ENCODE measurements at places on chromosomes 5 and 9. TPM values are rescaled to one million over a fixed set of nuclear protein-coding genes. Genes with fewer than 3 reads are reported as not detected.
A peak's percentile ranks its signal among the peaks of the same experiment; 100 is the strongest.

Gene TMEM174
- total RNA-seq, result not detected

DNA sequence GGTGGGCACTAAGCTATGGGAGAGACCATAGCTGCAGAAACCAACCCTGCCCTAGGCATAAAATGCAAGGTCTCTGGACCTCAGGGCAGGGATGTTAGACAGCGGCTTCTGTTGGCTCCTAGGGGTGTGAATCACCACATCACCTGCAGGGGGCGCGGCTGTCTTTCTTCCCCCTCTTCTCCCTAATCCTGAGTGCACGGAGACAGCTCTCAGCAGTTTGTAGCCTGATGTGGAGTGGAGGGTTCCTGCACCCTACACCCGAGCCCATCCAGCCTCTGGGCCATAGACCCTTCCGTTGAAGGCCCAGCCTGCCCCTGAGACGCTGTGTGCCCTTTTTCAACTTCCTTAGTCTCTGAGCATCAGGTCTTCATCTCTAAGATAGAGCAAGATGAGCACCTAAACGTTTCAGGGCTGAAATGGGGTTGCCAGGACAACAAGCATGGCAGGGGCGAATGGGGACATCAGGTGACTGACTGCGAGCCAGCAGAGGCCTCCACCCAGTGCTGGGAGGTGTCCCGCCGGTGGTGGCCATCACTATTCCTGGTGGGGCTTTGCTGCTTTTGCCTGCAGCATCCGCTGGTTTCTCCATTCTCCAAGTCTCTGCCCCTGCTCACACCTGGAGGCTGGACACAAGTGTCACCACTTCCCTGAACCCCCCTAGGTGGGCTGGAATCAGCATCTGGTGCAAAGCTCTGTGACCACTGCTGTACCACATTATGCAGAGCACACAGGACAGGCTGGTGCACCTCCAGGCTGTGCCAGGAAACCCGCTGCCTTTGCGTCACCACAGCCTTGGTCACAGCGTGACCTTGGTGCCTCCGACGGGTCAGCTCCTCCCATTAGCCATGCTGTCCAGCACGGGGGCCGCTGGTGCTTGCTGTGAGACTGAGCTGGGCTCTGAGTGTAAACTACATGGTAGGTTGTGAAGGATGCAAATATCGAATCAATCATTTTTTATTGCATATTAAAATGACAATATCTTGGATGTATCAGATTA, 2.5 kb upstream of the SEC16A start:
- H3K36me3 ChIP-seq, result no peaks in the 10 kb centered on the region
- no peak overlapping the region for H3K4me3 ChIP-seq
- DNase-seq, result peak; percentile 84
- peaks cover 41% of the 10 kb centered on the region for H3K4me1 ChIP-seq
- H3K27me3 ChIP-seq, result no peaks in the 10 kb centered on the region
- no peak overlapping the region for H3K27ac ChIP-seq

Gene DMRTA1
- total RNA-seq, result 0.65 TPM

Gene SLC25A2
- total RNA-seq, result not detected

- H3K4me1 ChIP-seq, result peaks cover 18% of the 10 kb centered on the region
- no peaks in the 10 kb centered on the region for H3K36me3 ChIP-seq
- H3K4me3 ChIP-seq, result no peak overlapping the region
- no peaks in the 10 kb centered on the region for H3K27me3 ChIP-seq
- H3K27ac ChIP-seq, result no peak overlapping the region
These were observed 36.6 kb downstream of the FAM240B start for GRCh38 chr9:38683336-38683735.

Gene PRRX2
- 0.22 TPM for total RNA-seq

GRCh38 chr5:14455814-14456321, 125.7 kb upstream of the OTULINL start:
- H3K4me3 ChIP-seq, result no peak overlapping the region
- H3K27me3 ChIP-seq, result no peaks in the 10 kb centered on the region

Gene FBXO38
- total RNA-seq, result 36.5 TPM

GRCh38 chr9:14275331-14275730, 38.6 kb downstream of the NFIB start:
- no peaks in the 10 kb centered on the region for H3K36me3 ChIP-seq
- H3K4me1 ChIP-seq, result peaks cover 62% of the 10 kb centered on the region
- DNase-seq, result no peak
- H3K27ac ChIP-seq, result no peak overlapping the region
- no peak overlapping the region for H3K4me3 ChIP-seq

GRCh38 chr9:35533398-35533797, 43.5 kb downstream of the RUSC2 start:
- no peaks in the 10 kb centered on the region for H3K27me3 ChIP-seq
- no peaks in the 10 kb centered on the region for H3K36me3 ChIP-seq
- no peak overlapping the region for H3K4me3 ChIP-seq

DNA sequence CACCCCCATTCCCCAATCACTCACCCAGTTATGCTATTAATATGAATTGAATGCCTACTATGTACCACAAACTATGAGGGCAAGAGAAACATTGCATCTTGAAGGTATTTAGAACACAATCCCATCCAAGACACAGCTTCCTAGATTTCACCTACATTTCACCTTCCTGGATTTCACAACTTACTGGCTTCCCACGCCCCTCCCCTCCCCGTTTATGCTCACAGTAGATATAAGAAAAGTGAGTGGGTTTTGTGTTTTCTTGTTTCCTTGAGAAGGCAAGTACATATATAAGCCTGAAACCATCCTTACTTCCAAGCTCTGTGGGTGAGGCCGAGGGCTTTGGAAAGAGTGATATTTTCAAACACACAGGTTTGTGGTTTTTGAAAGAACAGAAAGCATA, 465.0 kb downstream of the BNC2 start:
- H3K27ac ChIP-seq, result no peak overlapping the region
- H3K27me3 ChIP-seq, result no peaks in the 10 kb centered on the region
- no peaks in the 10 kb centered on the region for H3K4me1 ChIP-seq

Gene SLC46A2
- not detected for total RNA-seq

Gene LAMC3
- total RNA-seq, result 1.0 TPM

DNA sequence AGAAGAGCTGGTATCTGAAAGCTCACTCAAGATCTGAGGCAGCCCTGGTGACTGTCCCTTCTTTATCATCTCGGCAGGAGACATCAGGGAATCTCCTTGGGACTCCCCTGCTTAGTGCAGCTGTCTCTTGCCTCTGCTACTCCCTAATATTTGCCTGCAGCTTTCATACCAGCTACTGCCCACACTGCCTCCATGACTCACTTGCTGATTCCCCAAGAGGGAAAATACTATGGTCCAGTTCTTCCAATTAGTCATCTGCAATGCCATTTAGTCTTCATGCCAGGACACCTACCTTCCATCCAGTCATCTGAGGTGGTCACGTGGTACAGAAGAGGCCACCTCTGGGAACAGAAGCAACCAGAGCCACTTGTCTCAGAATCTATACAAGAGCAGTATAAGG, 270.8 kb downstream of the NTRK2 start:
- DNase-seq, result no peak
- no peak overlapping the region for H3K27ac ChIP-seq
- H3K4me3 ChIP-seq, result no peak overlapping the region
- no peaks in the 10 kb centered on the region for H3K36me3 ChIP-seq
- no peaks in the 10 kb centered on the region for H3K4me1 ChIP-seq

- no peaks in the 10 kb centered on the region for H3K4me1 ChIP-seq
- H3K27me3 ChIP-seq, result no peaks in the 10 kb centered on the region
- no peak overlapping the region for H3K4me3 ChIP-seq
- DNase-seq, result no peak
These were observed 28.5 kb upstream of the ABO start for GRCh38 chr9:133303266-133304157.

DNA sequence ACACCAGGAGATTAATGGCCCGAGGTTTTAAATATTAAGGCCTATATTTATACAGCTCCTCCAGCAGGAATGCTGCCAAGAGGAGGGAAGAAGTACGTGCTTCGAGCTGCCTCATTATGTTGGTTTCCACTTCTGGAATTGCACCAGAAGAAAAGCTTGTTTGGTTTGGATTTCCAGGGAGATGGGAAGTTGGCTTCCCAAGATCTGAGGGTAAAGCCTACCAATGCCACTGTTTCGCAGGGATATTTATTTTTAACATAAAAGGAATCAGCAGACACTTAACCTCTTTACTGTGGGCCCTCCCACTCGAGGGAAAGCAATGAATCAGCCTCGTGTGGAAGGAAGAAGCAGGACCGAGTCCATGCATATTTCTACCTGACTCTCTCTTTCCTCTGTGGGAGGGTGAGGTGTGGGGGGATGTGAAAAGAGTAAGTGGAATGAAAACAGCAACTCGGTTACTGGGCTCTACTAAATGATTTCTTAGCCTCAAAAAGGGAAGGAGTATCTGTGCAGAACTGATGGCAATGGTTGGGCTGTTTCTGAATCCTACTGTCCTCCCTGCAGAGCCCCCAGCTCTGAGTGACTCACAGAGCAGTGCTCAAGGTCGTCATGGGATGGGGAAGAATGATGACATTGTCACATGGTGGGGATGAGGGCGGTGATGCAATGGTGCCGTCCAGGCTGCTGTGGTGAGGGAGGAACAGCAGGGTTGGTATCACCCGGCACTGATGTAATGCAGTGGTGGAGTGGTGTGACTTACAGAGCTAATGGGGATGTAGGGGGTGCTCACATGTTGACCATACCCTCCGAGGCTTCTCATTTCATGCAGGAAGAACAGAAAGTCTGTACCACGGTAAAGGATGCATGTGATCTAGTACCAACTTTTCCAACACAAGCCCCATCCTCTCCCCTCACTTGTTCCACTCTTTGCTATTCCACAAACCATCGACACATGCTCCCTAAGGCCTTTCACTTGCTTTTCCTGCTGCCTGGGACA, 215.0 kb upstream of the PANK3 start:
- peak; percentile 21 for DNase-seq
- no peaks in the 10 kb centered on the region for H3K36me3 ChIP-seq
- H3K4me1 ChIP-seq, result peaks cover 9% of the 10 kb centered on the region

Gene TAF11L3
- not detected for total RNA-seq

GRCh38 chr9:7234144-7234543, 476.4 kb downstream of the KDM4C start:
- H3K4me1 ChIP-seq, result no peaks in the 10 kb centered on the region
- no peak for DNase-seq
- H3K4me3 ChIP-seq, result no peak overlapping the region
- no peaks in the 10 kb centered on the region for H3K36me3 ChIP-seq

Gene STPG3
- not detected for total RNA-seq

Gene CARTPT
- total RNA-seq, result not detected

Gene GABBR2
- 1.3 TPM for total RNA-seq

DNA sequence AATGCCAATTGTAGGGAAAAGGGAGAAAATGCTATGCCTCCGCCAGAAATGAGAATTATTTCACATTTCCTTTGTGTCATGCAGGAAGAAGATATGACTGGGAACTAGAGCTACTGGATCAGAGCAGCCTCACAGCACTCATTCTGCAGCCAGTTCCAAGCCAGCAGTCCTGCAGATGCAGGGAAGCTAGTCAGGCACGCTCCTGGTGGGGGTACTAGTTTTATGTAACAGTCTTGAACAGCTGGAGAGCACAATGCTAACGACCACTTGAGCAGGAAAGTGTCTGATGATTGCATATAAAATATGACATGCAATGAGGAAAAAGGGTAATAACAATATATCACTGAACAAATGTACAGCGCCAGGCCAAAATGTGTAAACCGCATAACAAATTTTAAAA, 21.7 kb downstream of the CDH10 start:
- no peak for DNase-seq
- no peaks in the 10 kb centered on the region for H3K4me1 ChIP-seq
- no peaks in the 10 kb centered on the region for H3K36me3 ChIP-seq

DNA sequence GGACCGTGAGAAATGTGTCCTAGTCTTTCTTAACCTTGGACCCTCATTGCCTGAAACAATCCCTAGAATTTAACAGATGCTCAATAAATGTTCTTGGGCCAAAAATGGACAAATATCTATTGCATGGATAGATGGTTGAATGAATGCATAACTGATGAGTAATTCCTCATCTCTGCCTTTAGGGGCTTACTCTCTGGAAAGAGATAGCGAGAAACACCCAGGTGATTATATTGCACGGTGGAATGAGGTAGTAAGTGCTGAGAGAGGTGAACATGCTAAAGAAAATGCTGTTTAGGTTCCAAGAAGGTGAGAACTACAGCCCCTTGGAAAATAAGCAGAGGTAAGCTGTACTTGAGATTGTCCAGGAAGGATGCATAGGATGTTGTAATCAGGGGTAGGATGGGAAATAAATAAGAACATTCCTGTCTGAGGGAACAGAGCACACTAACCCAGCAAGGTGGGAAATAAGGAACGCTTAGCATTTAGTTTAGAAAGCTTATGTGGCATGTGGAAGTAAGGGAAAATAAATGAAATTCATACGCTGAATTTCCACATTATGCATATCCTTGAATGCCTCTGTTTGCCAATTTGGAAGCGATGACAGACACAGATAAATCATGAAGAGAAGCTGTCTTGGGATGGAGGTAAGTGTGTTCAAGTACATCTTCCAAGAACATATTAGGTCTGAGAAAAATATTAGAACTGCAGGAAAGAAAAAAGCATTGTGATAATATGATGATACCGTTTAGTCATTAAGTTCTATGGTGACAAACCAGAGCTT, 426.6 kb downstream of the ARHGEF28 start:
- no peak overlapping the region for H3K4me3 ChIP-seq
- no peak overlapping the region for H3K27ac ChIP-seq
- DNase-seq, result no peak
- H3K27me3 ChIP-seq, result no peaks in the 10 kb centered on the region
- no peaks in the 10 kb centered on the region for H3K36me3 ChIP-seq

DNA sequence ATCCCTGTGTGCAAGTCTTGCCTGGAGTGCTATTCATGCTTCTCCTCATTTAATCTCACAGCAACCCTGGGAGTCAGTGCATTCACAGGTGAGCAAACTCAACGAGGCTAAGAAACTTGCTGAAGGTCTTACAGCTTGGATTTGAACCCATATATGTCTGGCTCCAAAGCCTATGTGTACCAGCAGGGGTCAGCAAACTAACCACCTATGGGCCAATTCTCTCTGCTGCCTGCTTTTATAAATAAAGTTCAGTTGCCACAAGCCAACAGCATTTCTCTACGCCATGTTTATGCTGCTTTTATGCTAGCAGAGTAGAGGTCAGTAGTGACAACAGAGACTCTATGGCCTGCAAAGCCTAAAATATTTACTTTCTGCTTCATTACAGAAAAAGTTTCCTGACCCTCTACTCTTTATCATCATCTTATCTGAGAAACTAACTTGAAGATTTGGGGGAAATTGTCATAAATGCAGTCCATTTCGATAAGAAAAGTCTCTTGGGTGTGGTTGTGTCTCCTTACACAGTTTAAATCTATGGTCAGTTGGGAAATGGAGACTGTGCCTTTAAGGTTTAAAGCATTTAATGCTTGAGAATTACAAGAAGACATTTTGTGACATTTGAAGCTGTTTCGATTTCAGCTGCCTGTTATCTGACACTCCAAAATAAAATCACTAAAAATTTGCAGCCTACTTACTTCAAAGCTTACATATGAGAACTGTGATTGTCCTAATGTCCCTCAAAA, 137.7 kb downstream of the PRELID2 start:
- no peak overlapping the region for H3K4me3 ChIP-seq
- no peaks in the 10 kb centered on the region for H3K27me3 ChIP-seq
- no peaks in the 10 kb centered on the region for H3K4me1 ChIP-seq
- no peak for DNase-seq
- H3K36me3 ChIP-seq, result no peaks in the 10 kb centered on the region
